ENCODE measurements at places on chromosomes 4 and X. TPM values are rescaled to one million over a fixed set of nuclear protein-coding genes. Genes with fewer than 3 reads are reported as not detected.

The TMEM35A gene
- not detected for total RNA-seq

The RNF150 gene
- total RNA-seq: not detected

DNA sequence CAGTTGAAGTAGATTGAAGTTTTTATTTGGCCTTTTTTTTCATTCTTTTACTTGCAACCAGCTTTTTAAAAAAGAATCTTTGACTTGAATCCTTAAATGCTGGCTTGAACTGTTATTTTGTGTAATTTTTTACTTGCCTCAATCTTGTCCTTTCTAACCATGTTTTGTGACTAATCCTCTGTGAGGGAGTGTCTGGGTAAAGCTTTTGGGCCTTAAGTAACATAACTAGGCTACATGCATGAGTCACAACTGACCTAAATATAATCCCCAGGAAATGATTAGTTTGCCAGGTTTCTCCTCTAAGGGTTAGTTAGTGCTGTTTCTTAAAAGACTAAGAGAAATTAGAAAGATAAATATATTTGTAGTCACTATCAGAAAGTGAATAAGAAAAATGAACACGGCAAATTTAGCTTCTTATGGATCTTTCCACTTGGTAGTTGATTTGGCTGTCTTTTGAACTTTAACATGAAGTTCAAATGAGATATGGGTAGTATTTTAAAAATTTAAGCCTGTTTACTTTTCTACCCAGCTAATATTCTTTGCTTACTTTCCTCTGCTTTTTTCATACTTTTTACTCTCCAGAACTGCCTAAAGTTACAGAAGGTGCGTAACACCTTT, 13.0 kb downstream of the EXOC1 start:
- no peak for DNase-seq

GRCh38 chrX:38357747-38358673, 5.6 kb downstream of the OTC start:
- DNase-seq: no peak

DNA sequence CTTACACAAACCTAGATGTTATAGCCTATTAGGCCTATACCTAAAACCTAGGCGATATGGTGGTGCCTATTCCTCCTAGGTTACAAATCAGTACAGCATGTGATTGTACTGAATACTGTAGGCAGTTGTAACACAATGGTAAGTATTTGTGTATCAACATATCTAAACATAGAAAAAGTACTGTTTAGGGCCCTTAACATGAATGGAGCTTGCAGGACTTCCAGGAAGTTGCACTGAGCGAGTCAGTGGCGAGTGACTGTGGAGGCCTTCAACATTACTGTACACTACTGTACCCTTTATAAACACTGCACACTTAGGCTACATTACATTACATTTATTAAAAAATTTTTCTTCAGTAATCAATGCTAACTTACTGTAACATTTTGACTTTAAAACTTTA, 37.8 kb downstream of the WWC2 start:
- no peak for DNase-seq

DNA sequence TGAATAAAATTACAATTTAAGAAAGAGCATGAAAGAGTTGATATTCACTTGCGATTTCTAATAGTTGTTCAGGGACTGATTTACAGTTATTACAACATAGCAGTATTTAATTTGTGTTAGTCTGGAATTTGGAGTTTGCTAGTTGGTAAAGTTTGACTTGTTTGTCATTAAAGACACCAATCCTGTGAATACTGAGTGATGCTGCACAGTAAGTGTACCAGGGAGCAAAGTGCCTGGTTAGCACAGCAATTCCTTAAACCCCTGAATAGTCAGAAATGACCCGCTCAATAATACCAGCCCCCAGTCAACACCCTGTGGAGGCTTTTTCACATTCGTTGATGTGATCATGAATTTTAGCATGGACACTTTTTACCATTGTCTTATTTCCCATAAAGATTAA, 122.2 kb upstream of the GC start:
- DNase-seq: no peak

Data from activated naive CD8-positive, alpha-beta T cell treated with anti-CD3 and anti-CD28 coated beads, Interleukin-2, amount 10 ng/mL, durations not matched to agents 7 days and 5 days (primary cell).